Stimulated activated CD8-positive, alpha-beta memory T cell treated with anti-CD3 and anti-CD28 coated beads, Interleukin-4, amount 100 ng/mL, for 24 hours (primary cell): ENCODE measurements at places on chromosomes 1 and 21.

DNA sequence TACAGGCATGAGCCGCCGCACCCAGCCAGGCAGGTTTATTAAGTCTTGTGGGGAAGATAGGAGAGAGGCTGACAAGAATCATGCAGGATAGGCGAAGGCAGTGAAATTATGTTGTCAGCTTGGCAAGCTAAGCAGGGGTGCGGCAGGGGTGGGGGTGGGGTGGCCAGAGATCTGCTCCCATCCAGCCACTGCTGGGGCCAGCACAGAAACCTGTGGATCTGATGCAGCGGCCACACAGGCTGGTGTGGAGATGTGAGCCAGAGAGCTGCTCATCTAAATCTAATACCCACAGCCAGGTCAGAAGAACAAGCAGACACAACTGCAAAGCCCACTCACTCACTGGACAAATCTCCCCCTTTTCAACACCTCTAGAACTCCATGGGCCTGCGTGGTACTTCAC lies 68.7 kb downstream of the KCTD3 start:
- DNase-seq = no peak

DNA sequence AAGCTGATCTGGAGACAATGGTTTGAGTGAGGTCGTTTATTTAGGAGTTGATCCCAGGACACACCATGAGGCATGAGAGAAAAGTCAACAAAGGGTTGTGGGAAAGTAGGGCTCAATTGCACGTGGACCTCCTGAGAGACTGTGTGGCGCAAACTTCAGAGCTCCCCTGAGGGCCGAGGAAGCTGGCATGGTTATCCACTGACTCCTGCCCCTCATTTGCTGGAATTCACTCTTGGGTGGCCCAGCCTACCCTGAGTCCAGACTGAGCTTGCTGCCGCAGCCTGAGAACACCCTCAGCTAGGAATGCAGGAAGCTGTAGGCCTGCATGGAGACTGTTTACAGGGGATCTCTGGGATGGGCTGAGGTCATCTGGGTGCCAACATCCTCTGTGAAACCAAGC lies 301.0 kb downstream of the RWDD3 start:
- no peak for DNase-seq

GRCh38 chr21:18384771-18385170 lies 18.8 kb downstream of the TMPRSS15 start:
- no peak for DNase-seq

GRCh38 chr1:33161061-33161681 lies 20.7 kb downstream of the TRIM62 start:
- DNase-seq = no peak

DNA sequence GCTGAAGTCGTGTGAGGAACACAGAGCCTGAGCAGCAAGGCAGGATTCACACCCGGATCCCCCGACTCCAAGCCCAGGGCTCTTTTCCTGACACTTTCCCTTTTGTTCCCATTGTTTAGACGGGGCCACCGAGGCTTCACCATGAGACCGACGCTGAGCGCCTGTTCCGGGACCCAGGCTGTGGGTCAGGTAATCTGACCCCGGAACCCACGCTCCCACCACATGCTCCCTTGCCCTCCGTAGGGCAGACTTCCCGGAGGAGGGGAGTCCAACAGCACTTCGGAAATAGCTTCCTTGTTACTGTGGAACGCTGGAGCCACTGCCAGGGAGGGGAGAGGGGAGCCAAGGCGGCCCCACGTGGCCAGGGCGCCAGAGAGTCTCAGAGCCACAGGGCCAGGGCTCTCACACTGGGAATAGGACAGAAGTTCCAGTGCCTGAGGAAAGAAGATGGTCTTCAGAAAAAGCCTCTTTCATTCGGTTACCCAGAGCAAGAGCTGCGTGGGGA lies 18.4 kb downstream of the RUNX3 start:
- no peak for DNase-seq
